ENCODE measurements at places on chromosomes 16 and 17. TPM values are rescaled to one million over a fixed set of nuclear protein-coding genes. Genes with fewer than 3 reads are reported as not detected.

Gene USP22
- total RNA-seq: 123 TPM

Gene TP53TG3F
- total RNA-seq: 0.15 TPM

Gene TAC4
- total RNA-seq: not detected

Gene PARD6A
- 2.5 TPM for total RNA-seq

Gene PRSS21
- 0.27 TPM for total RNA-seq
